ENCODE measurements at places on chromosomes 16 and 17.

DNA sequence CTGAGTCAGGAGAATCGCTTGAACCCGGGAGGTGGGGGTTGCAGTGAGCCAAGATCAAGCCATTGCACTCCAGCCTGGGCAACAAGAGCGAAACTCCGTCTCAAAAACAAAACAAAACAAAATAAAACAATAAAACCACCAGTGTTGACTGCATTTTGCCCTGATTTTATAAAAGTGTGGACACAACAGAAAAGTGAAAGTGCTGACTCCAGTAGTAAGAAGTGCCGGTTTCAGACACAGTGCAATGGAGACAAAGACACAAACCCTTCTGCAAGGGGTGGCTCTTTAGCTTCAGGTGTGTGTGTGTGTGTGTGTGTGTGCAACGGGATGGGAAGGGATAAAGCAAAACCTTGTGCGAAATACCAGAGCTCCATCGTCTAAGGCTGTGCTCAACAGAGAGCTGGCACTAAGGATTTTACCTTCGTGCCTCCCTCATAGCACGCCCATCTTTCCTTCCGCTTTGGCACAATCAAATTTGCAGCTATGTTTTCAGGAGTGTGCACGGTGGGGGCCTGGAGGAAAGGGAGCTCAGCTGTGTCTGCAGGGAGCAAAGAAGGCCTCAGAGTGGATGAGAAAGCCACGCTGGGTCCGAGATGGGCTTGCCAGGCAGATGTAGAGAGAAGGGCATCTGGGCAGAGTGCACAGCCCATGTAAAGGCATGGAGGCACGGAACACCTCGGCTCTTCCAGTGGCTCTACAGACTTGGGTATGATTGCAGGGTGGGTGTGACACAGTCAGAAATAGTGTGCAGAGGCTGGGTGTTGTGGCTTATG lies 15.5 kb downstream of the MXRA7 start:
- no peak for DNase-seq

DNA sequence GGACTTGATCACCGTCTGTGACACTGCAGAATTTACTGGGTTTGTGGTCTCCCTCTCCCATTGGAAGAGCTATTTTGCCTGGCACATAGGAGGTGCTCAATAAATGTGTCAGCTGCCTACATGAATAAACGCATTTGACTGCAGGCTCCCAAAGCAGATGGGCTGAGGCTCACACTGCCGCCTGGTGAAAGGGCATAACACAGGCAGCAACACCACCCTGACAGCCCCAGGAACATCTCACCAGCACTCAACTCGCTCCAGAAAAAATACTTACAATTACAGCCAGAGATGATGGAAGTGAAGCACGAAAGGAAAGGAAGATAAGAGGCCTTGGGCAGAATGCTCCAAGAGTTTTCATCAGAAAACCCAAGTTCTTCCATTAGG lies 73.9 kb downstream of the RPH3AL start:
- no peak for DNase-seq

GRCh38 chr17:57645950-57646665 lies 99.0 kb downstream of the CCDC182 start:
- peak; percentile 43 for DNase-seq

DNA sequence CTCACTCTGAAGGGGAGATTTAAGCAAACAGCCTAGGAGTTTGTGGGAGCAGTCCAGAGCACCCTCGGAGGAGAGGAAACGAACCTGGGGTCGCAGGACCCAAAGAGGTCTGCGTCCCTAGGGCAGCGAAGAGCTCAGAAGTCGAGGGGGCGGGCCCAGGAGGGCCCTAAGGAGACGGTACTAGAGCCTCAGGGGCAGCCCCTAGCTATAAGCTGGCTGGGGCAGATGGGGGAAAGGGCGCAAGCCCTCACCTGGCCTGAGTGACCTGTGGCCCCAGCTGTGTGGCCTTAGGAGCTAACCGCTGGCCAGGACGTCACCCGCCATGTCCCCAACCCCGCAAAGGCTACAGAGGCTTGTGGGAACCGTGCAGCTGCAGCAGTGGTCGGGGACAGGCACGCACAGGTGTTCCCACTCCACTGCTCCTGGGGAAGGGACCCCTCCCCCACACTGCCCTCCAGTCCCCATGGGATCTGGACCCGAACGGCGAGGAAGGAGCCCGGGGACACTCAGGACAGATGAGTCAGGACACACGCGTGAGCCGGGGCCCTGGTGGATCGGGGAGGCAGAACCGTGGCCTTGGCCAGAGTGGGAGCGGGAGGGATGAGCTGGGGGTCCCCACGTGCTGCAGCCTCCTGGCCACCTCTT lies 2.0 kb upstream of the CTRB2 start:
- DNase-seq = no peak
